Prostate gland (tissue), 2 donors: ENCODE measurements at places on chromosomes 3 and 15. TPM values are rescaled to one million over a fixed set of nuclear protein-coding genes. Genes with fewer than 3 reads are reported as not detected.

GAP43 gene
- 0.74 TPM for total RNA-seq

CCR8 gene
- not detected for total RNA-seq

SV2B gene
- total RNA-seq = 2.3 TPM

SEMA3G gene
- 3.5 TPM for total RNA-seq

SNTN gene
- not detected for total RNA-seq

FOXL2 gene
- not detected for total RNA-seq

ASB14 gene
- not detected for total RNA-seq

ELL3 gene
- 4.7 TPM for total RNA-seq

C3orf49 gene
- total RNA-seq = not detected

DTWD1 gene
- total RNA-seq = 16.6 TPM

PLA2G4E gene
- total RNA-seq = 0.17 TPM

XCR1 gene
- total RNA-seq = not detected

CLDN11 gene
- total RNA-seq = 668 TPM

- peak; percentile 97 for DNase-seq
Measured at GRCh38 chr3:8443829-8444791, 57.5 kb upstream of the LMCD1 start.

DNA sequence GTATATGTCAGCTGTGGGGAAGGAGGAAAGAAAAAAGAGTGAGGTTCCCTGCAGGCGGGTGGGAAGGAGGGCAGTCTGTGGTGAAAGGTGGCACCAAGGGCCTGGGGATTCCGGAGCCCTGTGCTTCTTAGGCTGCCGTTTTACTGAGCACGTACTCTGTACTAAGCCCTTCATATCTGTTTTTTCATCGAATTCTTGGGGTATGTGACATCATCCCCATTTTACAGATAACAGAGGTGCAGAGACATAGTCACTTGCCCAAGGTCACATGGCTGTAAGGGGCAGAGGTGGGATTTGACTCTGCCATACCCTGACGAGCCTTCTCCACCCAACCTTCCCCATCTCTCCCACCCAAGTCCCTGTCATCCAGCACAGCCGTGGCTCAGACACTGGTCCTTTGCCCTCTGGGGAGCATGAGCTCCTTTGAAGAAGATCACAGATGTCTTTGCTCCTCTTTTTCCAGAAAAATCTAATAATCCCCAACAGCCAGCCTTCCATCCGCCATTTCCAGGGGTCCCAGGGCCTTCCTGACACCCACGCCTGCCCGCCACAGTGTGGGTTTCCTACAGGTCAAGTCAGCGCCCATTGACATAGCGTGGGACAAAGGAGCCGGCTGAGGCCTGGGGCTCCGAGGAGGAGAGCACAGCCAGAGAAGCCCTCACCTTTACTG is 24.2 kb downstream of the CYP11A1 start:
- no peak for DNase-seq

- DNase-seq = no peak
Measured at GRCh38 chr15:64776402-64776786, 1.0 kb upstream of the RBPMS2 start.

DNA sequence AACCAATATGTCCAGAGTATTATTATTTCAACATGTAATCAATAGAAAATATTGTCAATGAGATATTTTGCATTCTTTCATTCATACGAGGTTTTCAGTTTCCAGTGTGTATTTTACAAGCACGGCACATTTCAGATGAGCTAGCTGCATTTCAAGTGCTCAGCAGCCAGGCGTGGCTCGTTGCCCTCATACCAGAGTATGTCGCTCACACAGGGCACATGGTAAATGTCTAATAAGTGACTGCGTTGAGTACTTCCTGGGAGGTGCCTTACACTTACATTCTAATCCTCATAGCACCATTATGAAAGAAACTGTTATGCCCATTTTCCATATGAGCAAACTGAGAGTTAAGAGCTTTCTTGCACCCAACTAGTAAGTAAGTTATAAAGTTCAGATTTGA is 47.4 kb downstream of the TMEM266 start:
- no peak for DNase-seq

DNA sequence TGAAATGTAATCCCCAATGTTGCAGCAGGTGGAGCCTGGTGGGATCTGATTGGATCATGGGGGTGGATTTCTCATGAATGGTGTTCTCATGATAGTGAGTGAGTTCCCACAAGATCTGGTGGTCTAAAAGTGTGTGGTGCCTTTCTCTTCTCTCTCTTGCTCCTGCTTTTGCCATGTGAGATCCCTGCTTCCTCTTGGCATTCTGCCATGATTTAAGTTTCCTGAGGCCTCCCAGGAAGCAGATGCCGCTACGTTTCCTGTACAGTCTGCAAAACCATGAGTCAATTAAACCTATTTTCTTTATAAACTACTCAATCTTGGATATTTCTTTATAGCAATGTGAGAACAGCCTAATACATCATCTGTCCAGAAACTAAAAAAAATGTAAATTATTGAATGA is 298.3 kb downstream of the MEX3B start:
- DNase-seq = no peak

DNA sequence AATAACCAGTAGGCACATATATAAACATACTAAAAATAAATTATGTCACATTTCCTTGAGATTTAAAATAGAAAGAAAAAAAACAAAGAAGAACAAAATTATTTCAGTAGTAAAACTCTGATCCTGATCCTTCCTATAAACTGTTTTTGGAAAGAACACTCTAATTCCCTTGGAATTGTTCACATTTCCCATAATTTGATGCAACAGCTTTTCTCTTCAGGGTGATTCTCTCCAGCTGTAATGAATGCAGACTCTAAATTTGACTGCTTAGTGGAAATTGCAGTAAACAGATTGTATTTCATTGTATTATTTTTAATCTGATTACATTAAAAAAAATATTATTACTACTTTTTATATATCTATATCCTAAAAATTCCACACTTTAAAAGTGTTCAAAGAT is 70.2 kb upstream of the ABI3BP start:
- DNase-seq = no peak

- DNase-seq = no peak
Measured at GRCh38 chr3:156643729-156644389, 30.5 kb upstream of the TIPARP start.

GRCh38 chr3:117843356-117843755 is 1133.8 kb downstream of the TUSC7 start:
- no peak for DNase-seq

DNA sequence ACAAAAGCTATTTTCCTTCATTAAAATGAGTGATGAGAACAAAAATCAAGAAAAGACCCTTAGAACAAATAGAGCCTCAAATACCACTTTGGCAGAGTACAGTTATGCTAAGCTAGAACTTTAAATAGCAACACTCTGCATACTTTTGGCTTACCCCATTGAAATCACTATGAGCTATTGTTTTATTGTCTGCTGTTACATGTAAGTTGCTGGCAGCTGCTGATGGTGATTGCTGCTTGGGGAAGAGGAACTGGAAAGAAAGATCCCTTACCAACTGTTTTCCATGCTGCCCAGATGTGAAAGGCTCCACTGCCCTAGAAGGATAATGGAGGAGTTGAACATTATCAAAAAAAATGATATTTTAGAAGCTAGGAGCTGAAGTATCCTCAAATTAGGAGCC is 135.4 kb downstream of the SYNPR start:
- no peak for DNase-seq

- DNase-seq = no peak
Measured at GRCh38 chr3:117473981-117474538, 764.5 kb downstream of the TUSC7 start.

GRCh38 chr15:99359769-99360168 is 108.5 kb downstream of the LRRC28 start:
- DNase-seq = no peak

GRCh38 chr3:171956181-171956683 is 83.1 kb upstream of the FNDC3B start:
- no peak for DNase-seq

- no peak for DNase-seq
Measured at GRCh38 chr15:64503640-64504039, 43.3 kb downstream of the ZNF609 start.

DNA sequence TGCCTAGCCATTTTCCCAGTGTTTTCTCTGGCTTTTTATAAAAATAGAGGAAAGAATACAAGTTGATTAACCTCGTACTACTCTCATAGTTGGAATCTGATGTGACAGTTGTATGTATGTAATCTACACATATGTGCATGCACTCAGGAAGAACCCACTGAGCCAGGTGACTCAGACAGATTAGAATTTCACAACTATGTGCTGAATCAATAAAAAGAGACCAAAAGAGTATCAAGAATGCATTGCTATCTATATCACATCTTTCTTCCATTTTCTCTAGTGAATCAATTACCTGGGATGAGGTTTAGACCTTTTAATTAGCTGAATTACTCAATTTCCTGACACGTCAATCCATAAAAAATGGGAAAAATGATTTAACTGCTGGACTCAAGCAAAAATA is 319.3 kb upstream of the ATP10A start:
- no peak for DNase-seq

DNA sequence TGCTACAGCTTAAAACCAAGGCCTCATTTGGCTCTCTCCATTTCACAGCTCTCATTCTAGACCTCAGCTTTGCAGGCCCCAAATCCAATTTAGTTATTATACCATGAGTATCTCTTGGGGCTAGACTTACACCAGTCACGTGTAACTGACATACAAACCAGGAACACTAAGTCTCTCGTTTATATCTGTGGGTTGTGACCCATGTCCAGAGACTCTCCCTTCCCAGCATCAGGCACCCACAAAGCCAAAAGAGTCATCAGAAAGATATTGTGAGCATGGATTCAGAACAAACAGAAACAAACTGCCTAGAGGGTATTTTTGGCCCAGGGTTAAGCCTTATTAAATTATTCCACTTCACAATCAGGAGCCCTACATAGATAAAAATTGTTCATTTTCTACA is 5.6 kb upstream of the CCDC13 start:
- DNase-seq = no peak

DNA sequence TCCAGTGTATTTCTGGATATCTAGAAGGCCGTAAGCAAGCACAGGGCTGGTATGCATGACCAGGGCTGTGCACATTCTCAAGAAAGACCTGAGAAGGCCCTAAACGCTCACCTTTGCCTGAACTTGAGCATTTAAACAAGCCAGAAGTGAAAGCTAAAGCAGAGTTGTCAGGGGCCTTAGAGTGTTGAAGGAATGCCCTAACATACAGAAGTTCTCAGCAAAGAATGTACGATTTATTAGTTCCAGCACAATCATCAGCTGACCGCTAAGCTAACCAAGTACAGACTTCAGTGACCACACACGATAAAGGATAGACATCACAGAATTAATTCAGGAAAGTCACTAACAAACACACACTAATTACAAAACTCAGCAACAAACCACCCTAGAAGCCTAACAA is 8.7 kb downstream of the HLTF start:
- no peak for DNase-seq

DNA sequence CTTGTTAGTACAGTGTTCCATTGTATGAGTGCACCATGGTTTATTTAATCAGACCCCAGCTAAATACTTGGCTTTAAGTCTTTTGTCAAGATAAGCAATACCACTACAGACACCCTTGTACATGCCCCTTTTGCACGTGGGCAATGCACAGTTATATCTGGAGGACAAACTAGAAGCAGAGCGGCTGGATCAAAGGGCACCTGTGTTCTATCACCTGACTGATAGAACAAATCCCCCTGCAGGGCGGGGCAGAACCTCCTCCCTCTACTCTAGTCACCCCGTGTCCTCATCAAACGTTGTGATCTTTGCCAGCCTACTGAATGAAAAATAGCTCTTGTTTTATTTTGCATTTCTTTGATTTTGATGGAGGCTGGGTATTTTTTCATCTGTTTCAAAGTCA is 314.9 kb downstream of the TLE3 start:
- DNase-seq = no peak

- DNase-seq = no peak
Measured at GRCh38 chr3:9088441-9089353, 125.4 kb upstream of the RAD18 start.

DNA sequence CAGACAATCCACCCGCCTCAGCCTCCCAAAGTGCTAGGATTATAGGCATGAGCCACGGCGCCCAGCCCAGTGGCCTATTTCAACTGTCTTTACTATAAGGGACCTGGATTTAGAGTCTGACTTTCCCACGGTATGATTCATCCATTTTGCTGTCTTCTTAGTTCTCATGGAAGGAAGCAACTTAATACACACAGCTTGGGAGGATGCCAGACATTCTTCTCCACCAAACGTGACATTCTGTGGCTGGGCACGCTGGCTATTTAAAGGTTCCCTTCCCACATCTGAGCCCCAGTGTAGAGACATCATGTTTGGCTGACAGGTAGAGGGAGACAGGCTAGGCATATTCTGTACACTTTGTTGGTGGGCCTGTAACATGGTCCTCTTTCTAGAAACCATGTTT is 26.2 kb downstream of the FAM43A start:
- no peak for DNase-seq

- DNase-seq = no peak
Measured at GRCh38 chr15:78156653-78157052, 7.5 kb downstream of the IDH3A start.

- DNase-seq = no peak
Measured at GRCh38 chr3:64088408-64089205, 65.3 kb upstream of the PSMD6 start.

DNA sequence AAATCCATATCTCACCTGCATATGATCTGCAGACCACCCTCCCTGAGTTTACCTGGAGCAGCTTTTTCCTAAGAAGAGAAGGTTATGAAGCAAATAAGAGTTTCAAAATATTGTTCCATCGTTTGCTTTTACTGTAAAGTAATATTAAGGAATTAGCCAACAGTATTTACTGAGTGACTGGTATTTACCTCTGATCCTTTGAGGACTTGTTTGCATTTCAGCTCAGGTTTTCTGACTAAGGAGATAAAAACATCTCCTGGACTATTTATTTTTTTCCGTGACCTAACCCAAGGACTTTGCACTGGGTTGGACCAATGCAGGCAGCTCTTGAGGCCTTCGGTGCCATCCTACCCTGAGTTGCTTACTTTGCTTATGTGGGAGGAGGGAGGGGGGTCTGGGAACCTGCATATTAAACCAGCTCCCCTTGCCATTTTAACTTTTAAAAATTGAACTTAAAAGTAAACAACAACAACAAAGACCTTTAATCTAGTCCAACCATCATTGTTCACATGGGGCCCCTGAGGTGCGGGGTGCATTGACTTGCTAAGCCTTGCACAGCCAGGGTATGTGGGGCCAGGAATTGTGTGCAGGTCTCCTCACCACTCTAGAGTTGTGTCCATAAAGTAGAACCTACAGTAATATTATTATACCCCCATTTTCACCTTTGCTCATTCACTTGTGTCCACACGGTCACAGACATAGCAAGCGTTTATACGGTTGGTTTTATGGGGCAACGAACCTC is 39.3 kb downstream of the TRAK1 start:
- no peak for DNase-seq

GRCh38 chr3:50003216-50003615 is 63.3 kb downstream of the RBM6 start:
- DNase-seq = no peak

- DNase-seq = no peak
Measured at GRCh38 chr3:178353006-178353694, 183.1 kb upstream of the KCNMB2 start.

DNA sequence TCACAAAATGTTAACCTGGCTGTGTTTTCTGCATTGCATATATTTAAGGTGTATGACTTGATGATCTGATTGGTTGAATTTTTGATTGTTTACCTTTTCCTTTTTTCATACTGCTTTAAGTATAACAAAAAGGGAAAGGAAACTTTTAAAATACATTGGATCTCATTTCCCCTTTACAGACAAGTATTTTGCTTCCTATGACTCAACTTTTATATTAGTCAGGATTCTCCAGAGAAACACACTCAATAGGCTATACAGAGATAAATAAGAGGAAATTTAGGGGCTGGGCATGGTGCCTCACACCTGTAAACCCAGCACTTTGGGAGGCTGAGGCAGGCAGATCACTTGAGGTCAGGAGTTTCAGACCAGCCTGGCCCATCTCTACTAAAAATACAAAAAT is 205.8 kb downstream of the TJP1 start:
- no peak for DNase-seq

- DNase-seq = no peak
Measured at GRCh38 chr3:38137615-38138348, 679 bp upstream of the MYD88 start.
